ENCODE measurements at places on chromosomes 16 and 17.

GRCh38 chr16:70348991-70349390, 2.3 kb downstream of the DDX19A start:
- no peak for DNase-seq

- no peak for DNase-seq
These were observed 349.1 kb upstream of the EEF2KMT start for GRCh38 chr16:5446623-5447240.

DNA sequence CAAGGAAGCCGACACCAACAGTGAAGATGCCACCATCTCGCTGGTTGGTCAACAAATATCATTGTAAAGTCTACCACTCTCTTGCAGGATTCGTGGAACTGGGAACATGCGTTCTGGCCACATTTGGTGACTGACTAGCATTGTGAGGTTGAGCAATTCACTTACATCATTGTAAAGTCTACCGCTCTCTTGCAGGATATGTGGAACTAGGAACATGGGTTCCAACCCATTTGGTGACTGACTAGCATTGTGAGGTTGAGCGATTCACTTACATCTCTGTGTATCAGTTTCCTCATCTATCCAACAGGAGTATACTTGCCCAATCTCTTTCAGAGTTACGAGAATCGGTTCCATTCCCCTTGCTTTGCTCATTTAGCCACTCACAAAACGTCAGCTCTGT, 42.6 kb upstream of the RPH3AL start:
- no peak for DNase-seq

DNA sequence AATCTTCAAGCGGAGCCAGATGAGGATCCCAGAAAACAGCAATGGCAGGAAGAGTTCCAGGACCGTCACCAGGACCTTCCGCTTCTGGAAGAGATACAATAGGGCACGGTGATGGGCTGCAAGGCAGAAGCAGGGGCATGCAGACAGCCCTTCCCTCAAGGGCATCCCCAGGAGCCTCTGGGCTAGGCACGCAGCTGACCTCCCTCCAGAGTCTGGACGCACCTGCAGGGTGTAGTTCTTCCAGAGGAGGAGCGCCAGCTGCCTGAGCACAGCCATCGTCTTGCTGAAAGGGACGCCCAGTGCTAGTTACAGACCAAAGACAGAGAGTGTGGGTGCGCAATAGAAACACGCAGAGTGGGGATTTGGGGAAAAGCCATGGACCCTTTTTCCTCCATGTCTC, 14.3 kb downstream of the ABCA3 start:
- no peak for DNase-seq

DNA sequence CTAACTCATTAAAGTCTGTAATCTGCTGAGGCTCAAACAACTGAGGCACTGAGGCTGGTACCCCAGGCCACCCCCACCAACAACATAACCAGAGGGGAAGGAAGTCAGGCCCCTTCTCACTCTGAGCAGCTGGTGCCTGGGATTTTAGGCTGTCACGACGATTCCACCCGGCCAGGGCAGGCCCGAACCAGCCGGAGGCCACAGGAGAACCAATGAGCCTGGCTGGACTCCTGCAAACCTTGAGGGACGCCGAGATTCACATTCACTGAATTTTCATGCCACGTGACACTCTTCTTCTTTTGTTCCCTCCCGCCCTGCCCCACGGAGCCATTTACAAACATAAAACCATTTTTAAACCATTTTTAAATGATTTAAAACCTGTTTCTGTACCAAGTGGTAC, 48.1 kb downstream of the RPH3AL start:
- no peak for DNase-seq

DNA sequence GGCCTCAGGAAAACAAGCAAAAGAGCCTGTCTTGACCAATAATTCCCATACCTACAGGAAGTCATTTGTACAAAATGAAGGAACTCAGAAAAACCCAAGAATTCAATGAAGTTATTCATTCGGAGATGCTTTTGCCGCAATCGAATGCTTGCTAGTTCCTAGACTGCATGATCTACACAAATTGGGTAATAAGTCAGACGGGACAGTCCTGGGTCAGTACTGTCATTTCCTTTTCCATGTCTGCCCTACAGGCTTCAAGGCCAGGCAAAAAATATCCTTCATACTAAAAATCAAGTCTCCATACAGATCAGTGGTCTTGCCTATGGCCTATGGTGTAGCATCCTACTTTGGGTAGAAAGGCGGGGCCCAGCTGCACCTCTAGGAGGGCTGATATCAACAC, 71.4 kb downstream of the CFDP1 start:
- no peak for DNase-seq

DNA sequence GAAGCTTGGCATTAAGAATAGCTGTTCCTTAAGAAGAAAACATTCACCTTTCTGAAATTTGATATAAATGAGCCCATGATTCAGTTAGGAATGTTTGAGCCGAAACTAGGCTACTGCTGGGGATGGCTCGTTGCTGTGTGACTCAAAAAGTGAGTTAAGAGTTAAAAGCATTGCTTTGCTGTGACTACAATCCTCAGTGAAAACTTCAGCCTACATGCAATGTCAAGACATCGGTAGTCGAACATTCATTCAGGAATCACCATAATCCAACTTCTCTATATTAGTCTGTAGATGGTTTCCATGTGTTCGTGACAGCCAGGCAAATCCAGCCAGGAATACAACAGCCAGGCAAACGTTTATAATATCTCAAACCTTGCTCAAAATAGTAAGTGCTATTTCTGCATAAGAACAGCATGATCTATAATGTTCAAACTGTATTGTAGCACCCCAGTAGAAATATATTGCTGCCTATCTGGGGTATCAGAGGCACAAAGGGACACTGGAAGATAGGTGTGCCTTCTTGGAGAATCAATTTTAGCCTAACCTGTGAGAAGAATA, 1225.1 kb downstream of the CDH8 start:
- no peak for DNase-seq

GRCh38 chr17:74872313-74873036, at the start of gene FDXR:
TSS of gene FDXR (minus strand) at chr17:74872994. CDS start at chr17:74872944, 50 bp downstream.
- no peak for DNase-seq

DNA sequence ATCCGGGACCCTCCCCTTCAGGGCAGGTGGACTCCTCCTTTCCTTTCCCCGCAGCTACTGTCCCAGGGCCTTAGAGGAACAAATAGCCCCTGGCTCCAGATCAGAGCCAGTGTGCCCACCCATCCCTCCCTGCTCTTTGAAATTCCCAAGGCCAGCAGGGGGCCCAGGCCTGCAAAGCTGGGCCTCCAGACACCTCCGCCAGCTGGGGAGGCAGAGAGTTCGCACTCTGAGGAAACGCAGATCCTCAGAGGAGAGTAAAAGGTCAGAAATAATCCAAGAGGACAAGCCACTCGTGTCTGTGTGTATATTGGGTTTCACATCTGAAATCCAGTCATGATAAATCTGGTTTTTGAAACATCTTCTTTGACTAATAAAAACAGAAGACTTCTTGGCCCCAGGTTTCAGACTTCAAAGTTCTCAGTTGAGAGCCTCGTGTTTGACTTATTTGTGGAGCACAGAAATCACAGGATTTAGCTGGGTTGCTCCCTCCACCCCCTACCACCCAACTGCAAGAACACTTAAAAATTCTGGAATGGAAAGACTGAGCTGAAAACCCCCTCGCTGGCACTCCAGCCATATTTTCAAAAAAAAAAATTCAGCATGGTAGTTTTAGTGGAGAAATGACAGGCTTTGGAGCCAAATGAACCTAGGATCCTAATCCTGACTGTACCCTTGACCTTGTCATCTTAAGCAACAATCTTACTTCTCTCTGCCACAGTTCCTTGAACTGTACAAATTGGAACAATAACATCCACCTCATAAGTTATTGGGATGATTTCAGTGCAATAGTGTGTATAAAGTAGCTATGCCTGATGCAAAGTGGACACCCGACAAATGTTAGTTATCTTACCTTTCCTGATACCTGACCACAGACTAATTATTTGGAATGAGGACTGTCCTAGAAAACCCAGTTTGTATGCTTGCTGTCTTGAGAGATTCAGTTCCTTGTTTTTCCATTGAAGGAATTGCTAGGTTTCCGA, 44.5 kb upstream of the TBX2 start:
- DNase-seq: no peak

DNA sequence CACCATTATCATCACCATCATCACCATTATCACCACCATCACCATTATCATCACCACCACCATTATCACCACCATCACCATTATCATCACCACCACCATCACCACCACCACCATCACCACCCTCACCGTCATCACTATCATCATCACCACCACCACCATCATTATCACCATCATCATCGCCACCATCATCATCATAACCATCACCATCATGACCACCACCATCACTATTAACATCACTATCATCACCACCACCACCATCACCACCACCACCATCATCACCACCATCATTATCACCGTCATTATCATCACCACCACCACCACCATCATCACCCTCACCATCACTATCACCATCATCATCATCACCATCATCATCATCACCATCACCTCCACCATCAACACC, 9.1 kb downstream of the FOXL1 start:
- DNase-seq: no peak

DNA sequence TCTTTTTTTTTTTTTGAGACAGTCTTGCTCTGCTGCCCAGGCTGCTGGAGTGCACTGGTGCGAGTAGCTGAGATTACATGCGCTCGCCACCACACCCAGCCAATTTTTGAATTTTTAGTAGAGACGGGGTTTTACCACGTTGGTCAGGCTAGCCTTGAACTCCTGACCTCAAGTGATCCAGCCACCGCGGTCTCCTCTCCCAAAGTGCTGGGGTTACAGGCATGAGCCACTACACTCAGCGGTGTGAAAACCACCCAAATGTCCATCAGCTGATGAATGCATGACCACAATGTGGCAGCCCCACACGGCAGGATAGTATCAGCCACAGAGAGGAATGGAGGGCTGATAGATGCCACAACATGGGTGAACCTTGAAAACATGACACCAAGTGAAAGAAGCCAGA, 2.1 kb downstream of the P2RX5 start:
- DNase-seq: no peak

- DNase-seq: no peak
These were observed 340.2 kb upstream of the SOX9 start for GRCh38 chr17:71780596-71780995.

- no peak for DNase-seq
These were observed 1409.2 kb upstream of the GOT2 start for GRCh38 chr16:60143348-60143705.

GRCh38 chr16:84986102-84986501, 25.2 kb downstream of the ZDHHC7 start:
- no peak for DNase-seq

GRCh38 chr17:75900691-75901533, 3.8 kb downstream of the MRPL38 start:
- DNase-seq: no peak

GRCh38 chr17:63931981-63932561, at the start of gene CD79B:
TSS of gene CD79B (minus strand) at chr17:63932331. CDS start at chr17:63932261, 70 bp downstream.
- DNase-seq: no peak

GRCh38 chr17:39823407-39824054, 40.6 kb downstream of the IKZF3 start:
- no peak for DNase-seq

GRCh38 chr17:78130437-78131101, at the start of gene TMC8:
TSS of gene TMC8 (plus strand) at chr17:78130771. CDS start at chr17:78131589, 818 bp downstream.
- DNase-seq: peak; percentile 70

GRCh38 chr17:59124665-59125064, 18.0 kb upstream of the TRIM37 start:
- no peak for DNase-seq

- no peak for DNase-seq
These were observed 7.3 kb downstream of the C16orf86 start for GRCh38 chr16:67673712-67674580.

DNA sequence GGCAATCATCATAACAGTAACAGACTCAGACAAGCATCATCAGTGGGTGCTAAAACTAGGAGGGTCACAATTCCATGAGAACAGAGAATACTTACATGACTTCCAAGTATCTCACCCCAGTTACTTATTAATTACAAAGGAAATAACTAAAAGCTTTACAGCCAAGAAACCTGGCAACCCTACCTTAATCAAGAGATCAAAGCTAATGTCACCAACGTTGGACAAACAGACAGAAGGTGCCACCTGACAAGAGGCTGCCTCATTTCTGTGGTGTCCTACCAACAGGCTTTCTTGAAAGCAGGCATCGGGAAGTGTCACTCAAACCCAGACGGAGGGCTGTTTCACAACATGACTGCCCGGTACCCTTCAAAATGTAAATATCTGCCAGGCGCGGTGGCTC, 84.6 kb downstream of the RMI2 start:
- DNase-seq: no peak

DNA sequence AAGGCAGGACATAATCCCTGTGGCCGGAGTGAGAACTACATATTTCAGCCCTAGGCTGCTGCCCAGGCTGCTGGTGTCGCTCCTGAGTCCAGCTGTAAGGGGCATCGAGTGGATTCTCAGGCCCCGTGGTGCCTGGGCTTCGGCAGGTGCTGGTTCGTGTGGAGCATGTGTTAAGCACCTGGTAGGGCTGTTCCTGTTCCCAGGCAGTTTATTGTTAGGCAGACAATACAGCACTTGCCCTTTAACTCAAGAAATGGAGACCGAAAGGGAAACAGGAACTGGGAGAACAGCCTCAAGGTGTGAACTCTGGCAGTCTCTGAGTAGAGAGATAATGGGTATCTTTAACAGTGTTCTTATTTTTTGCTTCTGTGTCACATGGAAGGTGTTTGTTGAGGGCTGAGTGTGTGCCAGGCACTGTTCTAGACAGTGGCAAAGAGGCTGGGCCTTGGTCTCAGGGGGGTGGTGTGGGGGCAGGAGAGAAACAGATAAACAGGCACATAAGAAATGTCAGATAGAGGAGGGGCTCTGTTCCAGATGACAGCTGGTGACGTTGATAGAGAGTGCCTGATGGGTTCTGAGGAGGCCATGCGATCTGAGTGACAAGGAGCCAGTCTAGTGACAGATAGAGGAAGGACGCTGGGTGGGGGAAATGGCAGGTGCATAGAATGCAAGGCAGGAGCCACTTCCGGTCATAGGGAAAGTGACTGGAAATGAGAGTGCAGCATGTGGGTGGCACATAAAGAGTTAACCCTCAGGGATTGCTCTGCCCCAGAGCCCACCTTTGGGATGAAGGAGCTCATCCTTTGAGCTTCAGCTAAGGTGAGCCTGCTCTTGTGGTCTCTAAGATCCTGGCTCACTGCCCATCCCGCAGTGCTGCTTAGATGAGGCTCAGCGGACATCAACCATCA, 33.8 kb downstream of the EPN2 start:
- DNase-seq: no peak

DNA sequence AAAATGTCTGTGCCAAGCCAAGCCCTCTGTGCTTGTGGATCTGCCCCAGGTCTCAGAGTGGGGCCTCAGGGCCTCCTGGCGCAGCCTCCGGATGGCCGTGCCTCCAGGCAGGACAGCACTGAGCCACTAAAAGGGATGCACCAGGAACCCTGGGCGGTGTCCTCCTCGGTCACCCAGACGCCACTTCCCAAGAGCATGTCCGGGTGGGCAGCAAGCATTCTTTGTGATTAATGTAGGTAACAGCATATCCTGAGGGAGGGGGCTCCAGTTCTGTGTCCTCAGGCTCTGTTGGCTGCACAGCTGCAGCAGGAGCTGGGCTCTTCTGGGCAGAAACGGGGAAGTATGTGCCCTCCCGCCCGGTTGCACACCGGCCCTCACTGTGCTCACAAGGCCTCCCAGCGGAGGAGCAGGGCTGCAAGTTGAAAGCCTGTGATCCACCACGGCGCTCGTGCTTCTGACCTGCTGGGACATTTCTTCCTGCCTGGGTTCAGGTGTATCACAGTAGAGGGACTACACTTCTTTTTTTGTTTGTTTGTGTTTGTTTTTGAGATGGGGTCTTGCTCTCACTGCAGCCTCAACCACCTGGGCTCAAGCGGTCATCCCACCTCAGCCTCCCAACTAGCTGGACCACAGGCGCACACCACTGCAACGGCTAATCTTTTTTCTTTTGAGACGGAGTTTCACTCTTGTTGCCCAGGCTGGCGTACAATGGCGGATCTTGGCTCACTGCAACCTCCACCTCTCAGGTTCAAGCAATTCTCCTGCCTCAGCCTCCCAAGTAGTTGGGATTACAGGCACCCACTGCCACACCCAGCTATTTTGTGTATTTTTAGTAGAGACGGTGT, 37.9 kb upstream of the CHMP6 start:
- DNase-seq: no peak
